ENCODE measurements at places on chromosomes 2 and 18.
A peak's percentile ranks its signal among the peaks of the same experiment; 100 is the strongest.

DNA sequence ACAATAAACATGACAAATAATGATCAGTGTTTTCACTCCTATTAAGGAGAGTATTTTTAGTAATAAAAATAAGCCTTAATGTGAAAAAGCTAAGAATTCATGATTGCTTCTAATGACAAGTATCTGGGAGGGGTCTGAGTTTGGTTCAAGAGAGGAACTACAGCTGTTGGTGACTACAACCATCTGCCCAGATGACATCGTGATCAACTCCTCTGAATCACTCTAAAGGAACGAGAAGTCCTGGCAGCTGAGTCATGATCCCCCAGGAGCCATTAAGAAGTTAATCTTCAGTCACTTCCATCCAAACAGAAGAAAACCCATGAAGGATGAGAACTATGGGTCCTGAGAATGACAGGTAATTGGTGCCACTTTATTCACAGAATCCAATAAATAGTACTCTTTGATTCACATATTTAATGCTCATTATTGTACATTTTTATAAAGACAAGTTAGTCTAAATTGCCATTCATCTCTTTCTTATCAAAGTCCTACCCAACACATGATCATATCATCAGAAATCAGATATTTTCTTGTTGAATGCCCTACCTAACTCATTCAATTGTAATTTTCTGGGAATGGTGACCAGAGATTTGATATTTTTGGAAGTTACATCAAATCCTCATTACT lies 6.8 kb downstream of the TFPI start:
- peaks cover 12% of the 10 kb centered on the region for H3K4me1 ChIP-seq
- no peaks in the 10 kb centered on the region for H3K36me3 ChIP-seq
- DNase-seq, result peak; percentile 27
- peaks cover 4% of the 10 kb centered on the region for H3K27me3 ChIP-seq

DNA sequence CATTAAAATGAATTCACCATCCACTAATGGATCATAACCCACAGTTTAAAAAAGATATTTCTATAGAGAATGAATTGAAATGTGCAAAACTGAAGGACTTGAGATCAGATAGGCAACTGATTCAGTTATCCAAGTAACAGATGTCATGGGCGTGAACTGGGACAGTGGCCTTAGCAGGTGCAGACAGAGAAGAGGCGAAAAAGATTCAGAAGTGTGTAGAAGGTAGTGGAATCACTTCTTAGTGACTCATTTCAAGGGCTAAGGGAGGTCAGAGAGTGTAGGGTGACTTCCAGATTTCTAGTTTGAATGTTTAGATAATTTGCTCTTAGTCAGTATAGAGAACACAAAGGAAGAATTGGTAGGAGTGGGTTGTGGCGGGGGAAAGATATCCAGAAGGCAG lies 79.7 kb downstream of the EHBP1 start:
- peaks cover 11% of the 10 kb centered on the region for H3K4me1 ChIP-seq
- no peak overlapping the region for H3K4me3 ChIP-seq
- no peaks in the 10 kb centered on the region for H3K36me3 ChIP-seq
- DNase-seq, result no peak

GRCh38 chr2:28366496-28367282 lies 26.0 kb upstream of the FOSL2 start:
- no peaks in the 10 kb centered on the region for H3K4me1 ChIP-seq
- no peaks in the 10 kb centered on the region for H3K36me3 ChIP-seq
- no peak overlapping the region for H3K4me3 ChIP-seq
- no peak for DNase-seq

DNA sequence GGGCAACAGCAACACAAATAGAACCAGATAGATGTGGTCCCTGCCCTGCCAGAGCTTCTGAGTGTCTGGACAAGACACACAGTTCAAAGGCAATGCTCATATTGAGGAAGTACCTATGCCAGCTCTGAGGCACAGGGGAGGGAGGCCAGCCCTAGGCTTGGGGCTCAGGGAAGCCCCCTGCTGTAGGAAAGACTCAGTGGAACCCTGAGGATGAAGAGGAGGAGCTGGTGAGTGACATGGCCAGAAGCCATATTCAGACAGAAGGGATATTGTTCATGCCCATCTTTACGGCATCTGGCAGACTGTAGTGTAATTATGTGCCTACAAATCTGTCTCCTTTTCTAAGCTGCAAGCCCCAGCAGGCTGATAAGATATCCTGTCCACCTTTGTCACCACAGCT lies 8.8 kb downstream of the SIGLEC15 start:
- H3K36me3 ChIP-seq, result no peaks in the 10 kb centered on the region
- DNase-seq, result no peak
- H3K4me3 ChIP-seq, result no peak overlapping the region
- H3K27ac ChIP-seq, result no peak overlapping the region

DNA sequence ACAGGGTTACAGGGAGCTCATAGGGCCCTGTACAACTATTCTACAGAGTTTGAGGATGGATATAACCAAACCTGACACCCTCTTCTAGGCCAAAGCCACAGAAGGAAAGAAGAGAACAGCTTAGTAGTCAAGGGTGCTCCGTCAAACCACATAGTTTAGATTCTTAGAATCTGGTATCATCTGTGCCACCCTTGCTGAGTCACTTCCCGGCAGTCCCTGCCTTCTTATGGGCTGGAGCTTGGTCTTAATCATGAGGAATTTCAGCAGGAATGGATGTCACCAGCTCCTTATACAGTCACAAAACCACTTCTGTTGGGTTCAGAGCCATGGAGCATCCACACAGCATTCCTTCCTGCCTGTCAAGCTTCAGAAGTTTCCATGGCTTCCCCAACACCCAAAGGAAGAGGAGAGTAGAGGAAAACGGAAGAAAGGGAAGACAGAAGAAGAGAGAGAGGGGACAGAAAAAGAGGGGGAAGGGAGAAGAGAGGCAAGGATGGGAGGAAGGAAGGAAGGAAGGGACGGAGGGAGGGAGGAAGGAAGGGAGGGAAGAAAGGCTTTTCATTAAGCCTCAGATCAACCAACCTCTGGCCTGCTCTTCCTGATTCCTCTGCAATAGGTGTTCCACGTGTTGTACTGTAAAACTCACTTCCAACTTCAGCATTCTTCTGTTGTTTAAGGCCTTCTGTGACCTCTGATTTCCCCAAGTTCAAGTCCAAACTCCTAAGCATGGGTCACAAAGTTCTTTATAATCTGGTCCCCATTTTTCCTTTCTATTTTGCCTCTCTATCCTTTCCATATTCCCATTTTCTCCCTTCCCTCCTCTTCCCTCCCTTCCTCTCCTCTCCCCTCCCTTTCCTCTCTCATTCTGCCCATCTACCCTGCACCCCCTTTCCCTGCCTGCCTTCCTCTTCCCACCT lies 246.1 kb upstream of the TNP1 start:
- H3K4me3 ChIP-seq, result no peak overlapping the region
- peak overlapping the region; percentile 90 for H3K27ac ChIP-seq
- H3K36me3 ChIP-seq, result no peaks in the 10 kb centered on the region
- DNase-seq, result peak; percentile 58
- H3K4me1 ChIP-seq, result peaks cover 41% of the 10 kb centered on the region

- H3K36me3 ChIP-seq, result no peaks in the 10 kb centered on the region
- H3K27ac ChIP-seq, result no peak overlapping the region
- no peaks in the 10 kb centered on the region for H3K27me3 ChIP-seq
- no peaks in the 10 kb centered on the region for H3K4me1 ChIP-seq
- H3K4me3 ChIP-seq, result no peak overlapping the region
Measured at GRCh38 chr2:130878933-130879332, 42.2 kb downstream of the ARHGEF4 start.

DNA sequence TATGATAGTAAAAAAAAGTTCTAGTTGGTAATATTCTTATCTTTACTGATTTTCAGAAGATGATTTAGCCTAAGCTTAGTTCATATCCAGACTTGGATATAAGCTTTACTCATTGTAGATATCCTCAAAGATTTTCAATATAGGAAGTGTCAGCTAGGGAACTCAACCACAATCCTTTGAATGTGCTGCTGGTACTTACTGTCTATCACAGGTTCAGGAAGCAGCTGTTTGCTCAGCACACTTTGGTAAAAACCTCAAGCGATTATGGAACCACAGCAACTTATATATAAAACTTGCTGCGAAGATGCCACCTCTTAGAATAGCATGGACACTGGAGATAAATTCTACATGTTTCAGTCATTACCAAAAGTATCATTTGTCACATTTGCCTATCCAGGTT lies 60.1 kb upstream of the TNFRSF11A start:
- no peaks in the 10 kb centered on the region for H3K27me3 ChIP-seq
- peaks cover 10% of the 10 kb centered on the region for H3K36me3 ChIP-seq
- DNase-seq, result no peak
- no peak overlapping the region for H3K27ac ChIP-seq
- no peaks in the 10 kb centered on the region for H3K4me1 ChIP-seq

- H3K4me1 ChIP-seq, result no peaks in the 10 kb centered on the region
- no peaks in the 10 kb centered on the region for H3K27me3 ChIP-seq
- no peak overlapping the region for H3K27ac ChIP-seq
- peaks cover 3% of the 10 kb centered on the region for H3K36me3 ChIP-seq
Measured at GRCh38 chr18:41982942-41983660, 28.1 kb downstream of the PIK3C3 start.

GRCh38 chr2:135664623-135665068 lies 77.0 kb upstream of the UBXN4 start:
- no peak overlapping the region for H3K27ac ChIP-seq
- H3K4me1 ChIP-seq, result no peaks in the 10 kb centered on the region
- no peak overlapping the region for H3K4me3 ChIP-seq
- peaks cover 3% of the 10 kb centered on the region for H3K36me3 ChIP-seq
- no peaks in the 10 kb centered on the region for H3K27me3 ChIP-seq
